HCT116 (cell line): ENCODE measurements at places on chromosomes 16 and 17. TPM values are rescaled to one million over a fixed set of nuclear protein-coding genes. Genes with fewer than 3 reads are reported as not detected.

DNA sequence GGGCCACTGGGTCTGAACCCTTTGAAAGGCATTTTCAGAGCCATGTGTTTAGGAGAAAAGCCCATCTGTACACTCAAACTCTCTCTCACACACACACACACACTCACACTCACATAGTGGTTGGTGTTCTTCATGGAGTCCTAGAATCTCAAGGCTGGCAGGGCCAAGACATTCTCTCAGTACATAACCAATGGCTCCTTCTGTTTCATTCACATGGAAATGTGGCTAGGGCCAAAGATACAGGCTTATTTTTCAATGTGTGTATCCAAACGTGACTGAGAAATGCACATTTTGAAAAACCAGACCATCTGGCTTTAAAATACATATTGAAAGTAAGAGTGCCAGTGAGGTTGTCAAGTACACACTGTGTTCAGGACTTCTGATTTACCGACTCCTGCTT is 59.0 kb upstream of the SALL1 start:
- H3K27me3 ChIP-seq, result no peaks in the 10 kb centered on the region
- no peak overlapping the region for H3K4me3 ChIP-seq
- no peak for DNase-seq

DNA sequence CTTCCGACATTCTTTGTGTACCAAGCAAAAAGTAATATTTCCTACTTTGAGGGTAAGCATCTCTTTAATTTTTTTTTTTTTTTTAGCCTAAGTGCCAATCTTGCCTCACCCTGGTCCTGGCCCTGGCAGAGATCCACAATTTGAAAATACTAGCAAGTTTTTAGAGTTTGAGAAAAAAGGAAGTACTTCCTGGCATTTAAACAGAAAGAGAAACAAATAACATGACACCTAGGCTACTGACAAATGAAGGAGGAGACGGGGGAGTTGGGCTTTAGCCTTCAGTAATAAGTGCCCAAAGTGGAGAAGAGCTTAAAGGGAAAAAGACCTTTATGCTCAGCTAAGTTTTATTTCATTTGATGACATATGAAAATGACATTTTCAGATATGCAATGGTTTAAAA is 92.8 kb downstream of the HS3ST3A1 start:
- no peak overlapping the region for H3K27ac ChIP-seq
- H3K36me3 ChIP-seq, result no peaks in the 10 kb centered on the region
- H3K4me3 ChIP-seq, result no peak overlapping the region
- no peaks in the 10 kb centered on the region for H3K27me3 ChIP-seq

DNA sequence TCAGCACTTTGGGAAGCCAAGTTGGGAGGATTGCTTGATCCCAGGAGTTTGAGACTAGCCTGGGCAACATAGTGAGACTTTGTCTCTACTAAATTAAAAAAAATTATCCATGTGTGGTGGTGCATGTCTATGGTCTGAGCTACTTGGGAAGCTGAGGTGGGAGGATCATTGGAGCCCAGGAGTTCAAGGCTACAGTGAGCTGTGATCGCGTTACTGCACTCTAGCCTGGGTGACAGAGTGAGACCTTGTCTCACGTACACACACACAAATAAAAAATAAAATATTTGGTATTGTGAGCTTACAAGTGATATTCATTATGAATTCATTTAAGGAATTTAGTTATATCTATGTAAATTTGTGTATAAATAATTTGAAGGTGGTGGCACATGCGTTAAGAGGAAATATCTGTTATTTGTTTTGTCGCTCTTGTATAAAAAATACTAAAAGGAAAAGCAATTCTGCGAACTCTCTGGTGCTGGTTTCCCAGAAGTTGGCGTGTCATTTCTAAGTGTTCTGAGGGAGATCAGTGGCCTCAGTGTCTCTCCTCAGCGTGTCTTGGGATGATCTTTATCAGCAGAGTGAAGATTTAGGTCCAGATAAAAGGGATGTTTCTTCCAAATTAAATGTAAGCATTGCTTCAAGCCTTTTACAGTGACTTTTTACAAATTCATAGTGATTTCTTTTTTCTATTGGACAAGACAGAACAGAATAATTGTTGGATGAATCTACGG is 187.6 kb downstream of the FTO start:
- no peak overlapping the region for H3K4me3 ChIP-seq
- no peaks in the 10 kb centered on the region for H3K36me3 ChIP-seq
- H3K27me3 ChIP-seq, result no peaks in the 10 kb centered on the region
- no peak overlapping the region for H3K27ac ChIP-seq
- no peak for DNase-seq
- H3K4me1 ChIP-seq, result no peaks in the 10 kb centered on the region

GRCh38 chr17:79113699-79114457 is 39.3 kb downstream of the ENGASE start:
- no peak overlapping the region for H3K27ac ChIP-seq
- peaks cover 9% of the 10 kb centered on the region for H3K27me3 ChIP-seq
- peaks cover 14% of the 10 kb centered on the region for H3K4me1 ChIP-seq

- no peak overlapping the region for H3K4me3 ChIP-seq
- no peaks in the 10 kb centered on the region for H3K27me3 ChIP-seq
- no peak overlapping the region for H3K27ac ChIP-seq
- DNase-seq, result no peak
- peaks cover 71% of the 10 kb centered on the region for H3K36me3 ChIP-seq
Observed at GRCh38 chr17:41885733-41886132, 20.5 kb upstream of the KLHL11 start.

- H3K4me1 ChIP-seq, result no peaks in the 10 kb centered on the region
- no peak for DNase-seq
- H3K27me3 ChIP-seq, result no peaks in the 10 kb centered on the region
- H3K27ac ChIP-seq, result no peak overlapping the region
- no peaks in the 10 kb centered on the region for H3K36me3 ChIP-seq
- no peak overlapping the region for H3K4me3 ChIP-seq
Observed at GRCh38 chr16:65684230-65684629, 562.4 kb upstream of the CDH11 start.

COG1 gene
- total RNA-seq, result 44.6 TPM

ZPBP2 gene
- not detected for total RNA-seq

- peaks cover 30% of the 10 kb centered on the region; the same call in 1 of the 2 replicates for H3K36me3 ChIP-seq
- H3K4me1 ChIP-seq, result peaks cover 43% of the 10 kb centered on the region
- H3K27me3 ChIP-seq, result no peaks in the 10 kb centered on the region
- no peak overlapping the region; the same call in 1 of the 2 replicates for H3K27ac ChIP-seq
- DNase-seq, result no peak
Observed at GRCh38 chr17:77312786-77313599, 172.2 kb downstream of the SEC14L1 start.

CFAP97D1 gene
- 0.15 TPM for total RNA-seq

DNA sequence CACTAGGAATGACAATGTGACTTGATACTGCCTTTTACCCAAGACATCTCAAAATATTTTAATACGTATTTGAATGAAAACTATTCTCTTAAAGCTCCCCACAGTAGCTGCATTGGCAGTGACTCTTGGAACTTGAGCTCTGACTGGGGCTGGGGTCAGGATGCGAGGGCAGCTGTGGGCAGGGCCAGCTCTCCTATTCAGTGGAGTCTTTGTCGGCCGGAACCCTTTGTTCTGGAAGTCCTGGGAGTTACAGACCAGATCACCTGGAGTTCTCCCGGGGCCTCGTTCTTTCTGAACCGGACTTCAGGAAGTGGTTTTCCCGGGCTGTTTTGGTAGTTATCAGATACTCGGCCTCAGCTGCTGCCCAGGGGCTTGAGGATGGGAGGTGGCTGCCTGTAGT is 84.9 kb downstream of the NPIPB11 start:
- no peak overlapping the region for H3K4me3 ChIP-seq
- no peak for DNase-seq
- H3K36me3 ChIP-seq, result no peaks in the 10 kb centered on the region
- peaks cover 8% of the 10 kb centered on the region for H3K4me1 ChIP-seq

DNA sequence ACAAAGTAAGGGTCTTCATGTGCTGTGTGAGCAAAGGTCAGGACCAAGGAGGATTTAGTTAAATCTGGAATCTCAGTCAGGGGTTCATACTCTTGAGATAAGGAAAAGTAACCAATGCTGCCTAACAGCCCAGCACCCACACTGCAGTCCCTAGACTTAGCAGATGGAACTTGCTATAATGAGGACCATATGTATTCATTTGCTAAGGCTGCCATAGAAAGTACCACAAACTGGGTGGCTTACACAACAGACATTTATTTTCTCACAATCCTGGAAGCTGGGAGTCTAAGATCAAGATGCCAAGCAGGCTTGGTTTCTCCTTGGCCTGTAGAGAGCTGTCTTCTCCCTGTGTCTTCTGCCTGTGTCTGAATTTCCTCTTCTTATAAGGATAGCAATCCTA is 20.8 kb downstream of the ZP2 start:
- no peak for DNase-seq
- H3K27me3 ChIP-seq, result no peaks in the 10 kb centered on the region
- no peak overlapping the region for H3K4me3 ChIP-seq

TNK1 gene
- 16.8 TPM for total RNA-seq

KCNJ2 gene
- not detected for total RNA-seq

- no peak for DNase-seq
- H3K4me1 ChIP-seq, result no peaks in the 10 kb centered on the region
- H3K27ac ChIP-seq, result no peak overlapping the region
- H3K27me3 ChIP-seq, result no peaks in the 10 kb centered on the region
Observed at GRCh38 chr16:60989592-60989991, 1046.6 kb downstream of the CDH8 start.

GRCh38 chr16:56993204-56993603 is 3.8 kb downstream of the NLRC5 start:
- no peak for DNase-seq
- no peak overlapping the region for H3K27ac ChIP-seq
- H3K27me3 ChIP-seq, result no peaks in the 10 kb centered on the region
- H3K36me3 ChIP-seq, result no peaks in the 10 kb centered on the region

ABCC11 gene
- total RNA-seq, result 0.54 TPM

EVPLL gene
- not detected for total RNA-seq

DNA sequence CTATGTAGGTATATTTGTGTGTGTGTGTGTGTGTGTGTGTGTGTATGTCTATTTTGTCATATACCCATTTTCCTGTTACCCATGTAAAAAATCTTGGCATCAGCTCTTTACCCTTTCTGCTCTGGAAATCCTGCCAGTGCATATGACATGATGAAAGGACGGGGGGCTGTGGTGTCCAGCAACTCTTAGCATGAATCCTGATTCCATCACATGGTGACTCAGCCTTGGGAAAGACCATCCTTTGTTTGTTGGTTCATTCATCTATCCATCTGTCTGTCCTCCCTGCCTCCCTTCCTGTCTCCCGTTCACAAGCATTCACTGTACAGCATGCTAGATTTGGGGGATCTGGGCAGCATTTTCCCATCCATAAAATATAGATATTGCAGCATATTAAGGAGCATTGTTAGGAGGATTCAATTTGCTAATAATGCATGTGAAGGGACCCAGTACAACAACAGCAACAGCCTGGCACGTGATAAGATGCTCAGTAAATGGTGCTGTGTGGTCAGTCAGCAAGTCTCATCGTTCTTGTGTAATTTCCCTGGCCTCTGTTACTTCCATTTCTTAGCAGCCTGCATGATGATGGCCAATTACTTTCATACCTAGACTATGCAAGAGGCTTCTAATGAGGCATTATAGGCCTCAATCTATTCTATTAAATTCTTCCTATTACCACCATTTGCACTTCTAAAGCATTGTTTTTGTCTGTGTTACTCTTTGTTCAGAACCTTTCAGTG is 191.0 kb downstream of the PRKCA start:
- H3K27me3 ChIP-seq, result no peaks in the 10 kb centered on the region
- DNase-seq, result no peak
- H3K4me1 ChIP-seq, result peaks cover 23% of the 10 kb centered on the region
- no peaks in the 10 kb centered on the region for H3K36me3 ChIP-seq
- no peak overlapping the region for H3K4me3 ChIP-seq
- peak overlapping the region; percentile 19 for H3K27ac ChIP-seq

GRCh38 chr16:24834459-24835335 is 11.1 kb upstream of the SLC5A11 start:
- H3K36me3 ChIP-seq, result no peaks in the 10 kb centered on the region
- no peak overlapping the region for H3K4me3 ChIP-seq
- DNase-seq, result peak; percentile 18
- no peaks in the 10 kb centered on the region for H3K27me3 ChIP-seq
- peaks cover 14% of the 10 kb centered on the region for H3K4me1 ChIP-seq

GRCh38 chr17:146983-147761 is 9.8 kb downstream of the SCGB1C2 start:
- H3K4me3 ChIP-seq, result no peak overlapping the region
- H3K27ac ChIP-seq, result no peak overlapping the region
- H3K36me3 ChIP-seq, result no peaks in the 10 kb centered on the region
- peaks cover 5% of the 10 kb centered on the region; the same call in 1 of the 2 replicates for H3K4me1 ChIP-seq

CACNG1 gene
- total RNA-seq, result not detected

TMEM88 gene
- 2.8 TPM for total RNA-seq

DNA sequence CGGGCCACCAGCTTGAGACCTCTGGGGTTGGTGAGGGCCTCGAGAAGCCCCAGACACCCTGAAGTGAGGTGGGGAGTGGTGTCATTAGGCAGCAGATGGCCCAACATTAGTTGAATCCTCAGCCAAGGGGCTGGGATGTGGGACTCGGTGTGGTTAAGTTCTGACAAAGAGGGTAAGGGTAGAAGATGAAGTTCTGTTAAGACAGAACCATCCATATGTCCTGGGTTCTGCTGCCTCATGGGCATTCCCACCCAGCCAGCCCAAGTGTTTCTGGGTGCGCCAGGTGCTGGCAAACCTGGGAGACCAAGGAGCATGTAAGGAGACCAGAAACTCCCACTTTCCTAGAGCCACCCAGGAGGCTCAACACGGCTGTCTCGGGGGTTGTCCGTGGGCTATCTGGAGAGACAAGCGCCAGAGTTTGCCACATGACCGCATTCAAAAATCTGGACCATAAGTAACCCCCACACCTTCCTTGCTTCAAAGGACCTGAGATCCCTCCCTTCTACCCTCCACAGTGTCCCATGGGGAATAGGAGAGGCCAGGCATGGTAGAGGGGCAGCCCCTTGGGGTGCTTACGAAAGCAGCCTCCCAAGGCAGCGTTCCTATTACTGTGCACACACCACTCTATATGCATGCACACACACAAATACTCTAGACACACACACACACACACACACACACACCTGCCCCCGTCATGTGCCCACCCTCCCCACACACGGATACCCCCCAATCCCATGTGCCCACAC is 128.7 kb downstream of the C16orf78 start:
- H3K27ac ChIP-seq, result no peak overlapping the region
- no peaks in the 10 kb centered on the region for H3K36me3 ChIP-seq
- no peaks in the 10 kb centered on the region for H3K4me1 ChIP-seq

DNA sequence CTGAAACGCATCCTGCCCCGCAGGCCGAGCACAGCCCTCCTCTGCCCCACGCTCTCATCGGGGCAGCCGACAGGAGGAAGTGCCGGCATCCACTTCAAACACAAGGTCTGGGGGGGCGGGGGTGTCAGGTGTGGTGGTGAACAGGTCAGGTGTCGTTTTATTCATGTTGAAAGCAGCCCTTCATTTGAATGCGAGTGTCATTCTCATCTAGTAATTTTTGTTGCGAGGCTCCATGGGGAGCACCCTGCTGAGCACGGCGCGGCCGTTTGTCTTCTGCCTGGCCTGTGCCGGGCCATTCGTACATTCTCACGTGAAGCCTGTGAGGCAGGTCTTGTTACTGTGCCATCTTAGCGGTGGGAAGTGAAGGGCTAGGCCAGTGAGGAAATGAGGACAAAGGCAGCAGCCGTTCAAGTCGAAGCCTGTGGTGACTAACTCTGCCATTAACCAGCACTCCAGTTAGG is 1.9 kb downstream of the ACSF3 start:
- DNase-seq, result no peak
- H3K4me3 ChIP-seq, result no peak overlapping the region
- H3K27me3 ChIP-seq, result peaks cover 10% of the 10 kb centered on the region; the same call in 1 of the 2 replicates

- DNase-seq, result peak; percentile 32
- H3K27me3 ChIP-seq, result no peaks in the 10 kb centered on the region
- peaks cover 16% of the 10 kb centered on the region for H3K4me1 ChIP-seq
- no peak overlapping the region for H3K4me3 ChIP-seq
- no peaks in the 10 kb centered on the region for H3K36me3 ChIP-seq
Observed at GRCh38 chr17:65022751-65023700, 33.5 kb downstream of the GNA13 start.

ZNF423 gene
- 0.22 TPM for total RNA-seq
